ENCODE measurements at places on chromosomes 3 and 15.

DNA sequence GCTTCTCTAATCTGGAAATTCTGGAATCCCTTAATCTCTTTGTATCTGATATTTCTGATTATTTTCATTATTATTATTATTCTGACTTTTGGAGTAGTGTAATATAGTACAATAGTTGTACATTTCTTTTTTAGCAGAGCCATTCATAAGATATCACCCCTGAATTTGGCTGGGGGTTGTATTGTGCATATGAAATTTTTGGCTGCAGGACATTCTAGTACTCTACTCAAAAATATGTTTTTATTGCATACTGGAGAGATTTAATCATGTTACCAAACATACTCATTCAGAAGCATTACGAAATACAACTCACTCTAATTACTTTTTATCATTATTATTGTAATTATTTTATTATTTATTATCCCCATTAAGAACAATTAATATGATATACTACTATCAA lies 589.7 kb upstream of the KCNMB2 start:
- DNase-seq = no peak

GRCh38 chr15:99932676-99933402 lies 199.6 kb upstream of the LYSMD4 start:
- no peak for DNase-seq

- no peak for DNase-seq
Measured at GRCh38 chr3:197093871-197094270, 64.3 kb upstream of the MELTF start.

GRCh38 chr3:111895071-111895470 lies 36.0 kb downstream of the PHLDB2 start:
- no peak for DNase-seq

DNA sequence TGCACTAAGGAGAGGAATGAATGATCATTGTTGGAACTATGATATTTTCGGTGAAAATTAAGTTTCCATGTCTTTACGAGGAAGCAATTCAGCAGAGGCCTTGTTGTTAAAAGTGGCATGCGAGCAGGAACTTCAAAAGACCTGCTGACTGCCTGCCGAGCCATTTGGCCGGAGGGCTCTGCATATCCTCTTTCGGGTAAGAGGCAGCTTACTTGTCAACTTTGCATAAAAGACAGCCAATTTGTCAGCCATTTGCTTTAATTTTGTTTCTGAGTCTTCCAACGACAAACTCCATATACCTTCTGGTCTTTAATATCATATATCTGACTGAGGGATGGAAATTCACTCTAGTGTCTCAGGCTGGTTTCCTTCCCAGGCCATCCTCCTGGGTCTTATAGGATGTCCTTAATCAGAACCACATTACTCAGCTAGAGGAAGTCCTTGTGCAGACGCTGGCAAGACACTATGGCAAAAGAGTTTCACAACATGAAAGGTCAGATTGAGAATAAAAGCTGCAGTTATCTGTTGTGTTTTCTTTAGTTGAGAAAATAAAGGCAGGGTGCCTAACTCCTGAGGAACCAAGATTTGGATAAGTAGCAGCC lies 128.7 kb upstream of the WNT5A start:
- DNase-seq = no peak

GRCh38 chr3:30107531-30107930 lies 498.9 kb upstream of the TGFBR2 start:
- no peak for DNase-seq

DNA sequence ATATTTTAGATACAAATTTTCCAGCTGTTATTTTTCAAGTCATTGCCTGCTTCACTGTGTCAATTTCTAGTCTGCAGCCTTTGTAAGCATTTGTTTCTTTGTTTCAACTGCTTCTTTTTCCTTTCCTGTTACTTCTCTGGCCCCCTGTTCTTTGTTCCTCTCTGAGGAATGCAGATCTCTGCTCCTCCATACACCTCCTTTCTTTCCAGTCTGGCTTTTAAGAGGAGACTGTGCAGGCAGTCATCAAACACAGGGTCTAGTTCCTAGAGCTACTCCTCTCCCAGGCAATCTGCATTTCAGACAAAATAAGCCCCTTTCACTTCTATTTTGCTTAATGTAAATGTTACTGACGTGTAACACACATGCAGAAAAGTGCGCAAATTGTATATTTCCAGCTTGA lies 502.9 kb downstream of the PDCD6IP start:
- no peak for DNase-seq

DNA sequence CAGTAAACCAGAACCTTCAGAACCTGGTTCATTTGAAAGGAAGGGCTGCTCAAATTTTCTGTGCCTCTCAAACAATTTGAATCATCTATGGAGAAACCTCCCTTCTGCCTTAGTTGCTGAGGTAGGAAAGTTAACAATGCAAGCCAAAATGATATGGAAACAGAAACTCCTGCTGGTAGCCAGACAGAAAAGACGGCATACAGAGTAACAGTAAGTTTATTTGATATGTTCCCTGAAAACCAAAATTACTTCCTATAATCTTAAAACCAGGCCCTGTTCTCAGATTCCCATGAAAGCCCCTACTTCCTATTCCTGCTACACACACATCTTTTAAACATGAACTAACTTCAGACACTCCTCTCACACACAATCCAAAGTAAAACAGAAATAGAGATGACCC lies 86.2 kb downstream of the TBC1D5 start:
- DNase-seq = no peak

DNA sequence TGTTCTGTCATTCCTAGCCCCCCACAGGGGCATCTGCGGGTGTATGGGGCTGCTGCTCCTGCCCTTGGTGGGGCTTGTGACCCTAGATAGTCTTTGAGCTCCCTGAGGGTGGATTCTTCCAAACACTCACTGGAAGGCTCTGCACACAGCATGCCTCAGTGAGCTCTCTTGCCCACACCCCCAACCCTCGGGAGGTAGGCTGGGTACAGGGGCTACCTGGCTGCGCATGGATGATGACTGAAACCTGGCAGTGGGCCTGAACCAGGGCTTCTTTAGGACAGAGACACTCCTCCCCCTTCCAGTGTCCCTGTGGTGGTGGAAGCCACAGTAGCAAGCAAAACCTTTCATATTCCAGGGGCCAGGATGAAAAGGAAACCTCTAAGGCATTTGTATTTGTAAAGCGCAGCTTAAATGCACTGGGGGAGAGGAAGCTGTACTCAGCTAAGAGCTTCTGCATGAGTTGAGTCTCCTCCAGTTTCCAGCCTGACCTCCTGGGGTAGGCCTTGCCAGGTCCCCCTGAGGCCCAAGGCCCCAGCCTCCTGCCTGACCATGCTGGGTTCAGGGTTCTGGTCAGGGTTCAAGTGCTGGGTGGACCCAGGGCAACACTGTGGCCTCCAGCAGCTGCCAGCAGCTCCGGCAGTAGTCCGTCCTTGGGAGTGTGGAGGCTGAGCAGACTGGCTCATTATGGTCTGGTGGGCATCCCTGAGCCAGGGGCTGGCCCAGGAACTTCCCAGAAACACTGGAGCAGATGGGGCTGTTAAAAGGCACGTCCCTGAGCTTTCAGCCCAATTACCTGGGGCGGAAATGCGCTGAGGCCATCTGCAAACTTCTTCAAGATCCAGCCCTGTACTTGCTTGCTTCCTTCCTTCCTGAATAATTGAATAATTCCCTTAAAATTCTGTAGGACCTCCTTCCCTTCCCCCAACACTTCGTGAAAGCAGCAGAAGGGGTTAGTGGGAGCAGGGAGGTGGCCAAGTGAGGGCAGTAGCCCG lies 89.7 kb downstream of the HMG20A start:
- DNase-seq = no peak

GRCh38 chr3:55854494-55854893 lies 367.4 kb upstream of the WNT5A start:
- DNase-seq = no peak

GRCh38 chr3:145869958-145870357 lies 291.0 kb downstream of the PLOD2 start:
- no peak for DNase-seq

- DNase-seq = peak; percentile 90
Measured at GRCh38 chr15:90954712-90955623, at the start of gene RCCD1. Gene RCCD1 (plus strand): TSS chr15:90954884. CDS start chr15:90956735, 1,851 bp downstream.

DNA sequence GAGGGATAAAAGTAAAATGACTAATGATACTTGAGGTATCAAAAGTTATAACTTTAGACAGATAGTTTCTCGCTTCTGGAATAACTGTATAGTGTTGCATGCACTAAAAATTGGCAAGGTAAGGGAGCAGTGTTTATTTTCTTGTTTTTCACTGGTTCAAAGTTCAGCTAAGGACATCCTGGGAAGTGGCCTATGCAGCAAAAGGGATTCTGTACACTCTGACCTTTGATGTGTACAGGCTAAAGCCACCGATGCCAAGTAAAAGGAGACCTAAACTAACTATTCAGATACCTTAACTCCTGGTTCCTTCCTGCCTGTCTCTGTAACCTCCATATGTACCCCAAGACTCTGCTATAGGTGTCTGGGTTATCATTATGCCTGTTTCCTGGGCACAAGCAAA lies 1.7 kb downstream of the FBXO40 start:
- no peak for DNase-seq

- no peak for DNase-seq
Measured at GRCh38 chr15:45168751-45169551, 18.8 kb downstream of the SHF start.

DNA sequence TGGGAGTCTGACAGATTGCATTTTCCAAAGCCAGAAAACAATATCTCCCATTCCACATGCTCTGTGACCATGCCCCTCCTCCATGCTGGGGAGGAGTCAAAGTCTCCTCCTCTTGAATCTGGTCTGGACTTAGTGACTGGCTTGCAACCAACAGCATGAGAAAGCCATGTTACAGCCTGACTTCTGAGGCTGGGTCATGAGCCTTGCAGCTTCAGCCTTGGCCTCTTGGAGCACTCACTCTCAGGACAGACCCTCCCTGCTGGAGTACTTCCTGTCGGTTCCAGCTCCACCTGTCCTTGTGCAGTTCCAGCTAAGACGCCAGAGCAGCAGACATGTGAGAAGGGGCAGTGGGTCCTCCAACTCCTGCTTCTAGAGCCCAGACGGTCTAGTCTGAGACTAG lies 49.7 kb upstream of the RBSN start:
- no peak for DNase-seq

DNA sequence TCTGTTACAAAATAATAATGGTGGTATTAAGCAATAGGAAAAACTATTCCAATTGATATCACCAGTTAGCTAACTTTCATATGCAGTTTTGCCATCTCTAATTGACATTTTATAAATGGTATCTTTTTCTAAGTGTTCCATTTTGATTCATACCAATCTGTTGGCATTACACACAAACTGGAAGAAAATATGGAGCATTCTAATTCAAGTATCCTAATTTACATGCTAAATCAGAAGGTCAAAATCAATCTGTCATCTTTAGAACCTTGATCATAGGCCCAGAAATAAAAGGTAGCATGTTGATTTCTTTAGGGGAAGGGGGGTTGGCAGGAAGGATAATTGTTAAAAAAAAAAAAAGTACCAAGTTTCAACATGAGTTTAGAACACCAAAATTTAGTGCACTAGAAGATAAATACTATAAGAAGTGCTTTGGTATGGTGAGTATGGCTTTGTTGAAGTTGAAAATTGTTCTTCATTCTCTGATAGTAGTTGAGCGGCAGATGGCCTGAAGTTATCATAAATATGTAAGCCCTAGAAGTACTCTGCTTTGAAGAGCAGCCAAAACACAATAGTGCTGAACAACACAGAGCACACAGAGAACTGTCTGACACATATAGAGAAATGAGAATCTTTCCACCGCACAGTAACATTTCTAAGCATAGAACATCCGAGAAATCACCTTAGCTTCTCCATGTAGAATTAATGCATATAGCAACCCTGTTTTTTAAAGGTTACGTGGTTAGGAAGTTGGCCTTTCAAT lies 130.1 kb downstream of the TAFA4 start:
- DNase-seq = no peak

- DNase-seq = no peak
Measured at GRCh38 chr3:113158171-113158570, 53.2 kb upstream of the BOC start.

- DNase-seq = no peak
Measured at GRCh38 chr3:12799525-12800440, 3.3 kb downstream of the CAND2 start.

- no peak for DNase-seq
Measured at GRCh38 chr15:67024314-67024997, 40.9 kb upstream of the SMAD3 start.

- DNase-seq = no peak
Measured at GRCh38 chr15:60912984-60913697, 316.0 kb downstream of the RORA start.

GRCh38 chr3:1611824-1612223 lies 486.8 kb upstream of the CNTN4 start:
- DNase-seq = no peak

GRCh38 chr15:64857421-64857820 lies 15.7 kb downstream of the PLEKHO2 start:
- DNase-seq = no peak

- DNase-seq = no peak
Measured at GRCh38 chr15:67303490-67304363, 49.1 kb downstream of the IQCH start.

DNA sequence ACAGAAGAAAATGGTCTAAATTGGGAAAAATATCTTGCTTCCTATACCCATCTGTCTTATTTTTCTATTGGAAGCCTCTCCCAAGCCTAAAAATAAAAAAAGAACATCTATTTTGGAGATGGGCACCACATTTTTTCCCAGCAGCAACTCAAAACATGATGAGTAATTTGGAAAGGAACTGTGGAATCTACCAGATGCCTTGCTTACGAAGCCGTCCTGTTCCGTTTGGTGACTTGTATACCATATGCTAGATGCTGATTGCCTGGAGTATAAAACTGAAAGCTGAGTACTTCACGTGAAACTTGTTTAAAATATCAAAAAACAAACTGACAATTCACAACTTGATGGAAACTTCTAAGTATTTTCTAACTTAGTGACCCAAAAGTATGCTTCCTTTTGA lies 491.0 kb downstream of the ROBO2 start:
- no peak for DNase-seq

GRCh38 chr15:27646531-27646930 lies 452.6 kb downstream of the OCA2 start:
- DNase-seq = no peak

DNA sequence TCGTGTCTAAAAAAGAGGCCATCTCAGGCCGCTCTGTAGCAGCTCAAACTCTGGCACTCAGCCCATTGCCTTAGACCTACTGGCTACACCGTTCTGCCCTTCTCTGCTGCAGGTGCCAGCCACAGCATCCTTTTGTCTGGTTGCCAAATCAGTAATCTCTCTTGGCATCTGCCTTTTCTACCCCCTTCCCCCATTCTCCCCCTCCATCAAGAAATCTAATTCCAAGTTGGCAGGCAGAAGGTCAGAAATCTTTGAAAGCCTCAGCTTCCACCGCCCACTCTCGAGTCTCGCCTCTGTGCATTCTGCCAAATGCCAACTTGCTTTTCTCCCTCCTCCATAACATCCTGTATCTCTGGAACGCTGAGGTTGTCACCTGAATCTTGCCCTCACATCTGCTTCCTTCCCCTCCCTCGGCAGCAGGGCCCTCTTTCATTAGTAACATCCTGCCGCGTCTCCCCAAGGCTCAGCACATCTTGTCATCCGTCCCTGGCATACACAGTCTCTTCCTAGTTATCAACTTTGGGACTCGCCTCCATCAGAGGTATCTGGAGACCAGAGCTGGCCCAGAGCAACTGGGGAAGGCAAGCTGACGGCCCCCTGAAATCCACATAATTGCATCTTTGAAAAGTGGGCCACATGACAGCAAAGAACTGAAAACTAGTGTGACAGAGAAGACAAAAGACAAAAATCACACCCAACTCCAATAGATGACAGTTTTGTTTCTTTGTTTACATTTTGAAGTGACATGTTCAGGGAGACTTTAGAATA lies 312.0 kb upstream of the CCDC54 start:
- DNase-seq = no peak

All from type B pancreatic cell (in vitro differentiated cells).